MG63 (cell line): ENCODE measurements at places on chromosomes 16 and 17. TPM values are rescaled to one million over a fixed set of nuclear protein-coding genes. Genes with fewer than 3 reads are reported as not detected.

DNA sequence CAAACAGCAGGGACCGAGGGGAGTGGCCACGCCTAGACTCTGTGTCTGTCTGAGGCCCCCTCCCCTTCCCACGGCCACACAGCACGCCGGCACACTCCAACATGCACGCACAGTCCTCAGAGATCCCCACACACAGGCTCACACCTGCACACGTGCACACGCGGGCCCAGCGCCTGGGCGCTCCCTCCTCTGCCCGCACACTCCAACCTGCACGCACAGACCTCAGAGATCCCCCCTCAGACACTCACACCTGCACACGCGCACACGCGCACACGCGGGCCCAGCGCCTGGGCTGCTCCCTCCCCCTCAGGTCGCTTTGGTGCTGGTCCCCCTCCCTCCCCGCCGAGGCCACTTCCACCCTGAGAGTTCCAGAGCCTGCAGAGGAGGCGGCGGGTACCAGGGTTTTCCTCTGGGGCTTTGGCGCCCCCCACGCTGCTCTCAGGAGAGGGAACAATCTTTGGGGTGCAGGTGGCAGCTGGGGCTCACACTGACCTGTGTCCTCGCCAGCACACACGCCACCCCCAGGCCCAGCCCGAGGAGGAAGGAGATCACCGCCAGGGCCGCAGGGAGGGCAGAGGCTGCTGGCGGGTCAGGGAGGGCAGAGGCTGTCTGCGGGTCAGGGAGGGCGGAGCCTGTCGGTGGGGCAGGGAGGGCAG lies 1.6 kb downstream of the CD7 start:
- no peak for DNase-seq

DNA sequence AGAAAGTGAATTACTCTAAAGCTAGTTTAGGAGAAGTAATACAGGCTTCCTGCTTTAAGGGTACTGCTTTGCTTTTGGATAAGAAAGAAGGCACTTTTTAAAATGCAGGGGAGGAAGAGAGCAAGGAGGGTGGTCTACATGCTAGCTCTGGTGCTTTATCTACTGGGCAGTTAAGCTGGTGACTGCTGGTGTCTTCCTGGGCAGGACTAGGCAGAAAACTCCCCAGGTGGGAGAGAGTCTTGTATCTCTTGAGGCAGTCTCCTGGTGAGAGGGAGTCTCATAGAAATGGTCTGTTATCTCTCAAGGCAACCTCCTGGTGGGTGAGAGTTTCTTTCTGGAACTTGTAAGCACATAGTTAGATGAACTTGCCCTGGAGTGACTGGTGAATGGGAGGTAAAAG lies 953.9 kb upstream of the GOT2 start:
- DNase-seq, result no peak

GRCh38 chr17:8013731-8014557 lies 11.5 kb downstream of the GUCY2D start:
- DNase-seq, result no peak

GRCh38 chr17:79915850-79916430 lies 76.7 kb upstream of the CBX4 start:
- peak; percentile 66 for DNase-seq

DNA sequence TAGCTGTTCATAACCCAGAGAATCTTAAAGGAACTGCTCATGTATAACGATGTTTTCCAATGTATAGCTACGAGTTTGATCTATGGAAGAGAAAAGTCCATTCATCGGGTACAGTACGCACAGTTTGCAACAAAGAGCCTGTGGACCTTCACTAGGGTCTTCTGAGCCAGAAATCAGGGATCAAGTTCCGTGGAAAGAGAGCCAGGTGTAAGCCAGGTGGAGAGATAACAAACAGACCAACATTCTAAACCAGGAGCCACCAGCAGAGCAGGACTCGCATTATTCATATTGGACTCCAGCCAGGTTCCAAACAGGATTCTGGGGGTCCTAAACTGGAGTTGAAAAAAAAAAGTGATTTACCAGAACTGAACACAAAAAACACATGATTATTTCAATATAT lies 505.4 kb upstream of the C16orf82 start:
- no peak for DNase-seq

- no peak for DNase-seq
These were observed 248.5 kb upstream of the RPL38 start for GRCh38 chr17:73954951-73955350.

DNA sequence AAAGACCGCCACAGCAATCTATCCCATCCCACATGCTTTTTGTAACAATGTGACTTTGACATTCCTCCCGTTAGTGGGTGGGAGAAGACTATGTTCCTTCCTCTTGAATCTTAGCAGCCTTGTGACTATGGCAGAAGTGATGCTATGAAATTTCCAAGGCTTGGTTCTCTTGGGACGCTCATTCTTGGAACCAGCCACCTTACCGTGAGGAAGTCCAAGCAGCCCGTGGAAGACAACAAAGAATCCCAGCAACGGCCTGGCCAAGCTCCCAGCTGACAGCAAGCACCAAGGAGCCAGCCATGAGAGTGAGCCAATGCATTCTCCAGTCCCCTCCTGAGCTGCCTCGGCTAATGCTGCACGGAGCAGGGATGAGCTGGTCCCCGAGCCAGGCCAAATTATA lies 62.3 kb downstream of the VPS53 start:
- no peak for DNase-seq

GRCh38 chr17:58666858-58667267 lies 25.0 kb downstream of the TEX14 start:
- DNase-seq, result peak; percentile 73

- no peak for DNase-seq
These were observed 2.0 kb downstream of the NEUROD2 start for GRCh38 chr17:39605492-39606433.

GRCh38 chr16:78175287-78175686 lies 75.8 kb downstream of the WWOX start:
- peak; percentile 36 for DNase-seq

- no peak for DNase-seq
These were observed 1.5 kb upstream of the BAIAP3 start for GRCh38 chr16:1331712-1332617.

DNA sequence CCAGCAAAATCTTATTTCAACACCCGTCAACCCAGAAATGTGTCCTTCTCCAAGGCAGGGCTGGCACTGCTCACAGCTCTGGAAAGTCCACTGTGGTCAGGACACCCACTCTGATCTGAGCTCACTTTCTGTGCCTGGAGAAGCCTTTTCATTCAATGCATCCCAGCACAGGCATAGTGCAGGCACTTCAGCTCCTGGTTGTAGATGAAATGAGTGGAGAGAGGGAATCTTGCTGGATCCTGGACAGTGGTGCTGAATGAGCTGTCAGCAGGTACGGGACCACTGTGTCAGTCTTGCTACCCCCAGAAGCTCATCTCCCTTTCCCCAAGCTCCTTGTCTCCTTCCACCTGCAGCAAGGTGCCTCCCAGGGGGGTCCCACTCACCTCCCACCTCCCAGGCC lies 86.1 kb upstream of the SALL1 start:
- DNase-seq, result no peak

GRCh38 chr17:41003926-41004325 lies 4.2 kb upstream of the KRTAP3-2 start:
- DNase-seq, result no peak

DNA sequence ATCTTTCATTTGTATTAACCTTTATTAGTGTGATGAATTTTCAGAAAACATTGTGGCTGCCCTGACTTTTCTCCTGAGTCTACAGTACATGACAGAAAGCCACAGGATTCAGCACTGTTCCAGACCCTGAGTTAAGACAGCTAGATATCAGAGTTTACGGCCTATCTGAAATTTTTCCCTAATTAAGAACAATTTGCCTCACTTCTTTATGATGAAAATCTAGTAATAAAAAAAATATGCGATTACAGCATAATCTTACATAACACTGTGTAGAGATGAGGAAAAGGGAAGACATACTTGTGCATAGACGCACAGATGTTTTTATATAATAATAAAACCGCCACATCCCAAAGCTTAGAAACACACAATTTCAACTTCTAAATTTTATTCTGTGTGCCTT lies 7.3 kb downstream of the SPOP start:
- DNase-seq, result no peak

DNA sequence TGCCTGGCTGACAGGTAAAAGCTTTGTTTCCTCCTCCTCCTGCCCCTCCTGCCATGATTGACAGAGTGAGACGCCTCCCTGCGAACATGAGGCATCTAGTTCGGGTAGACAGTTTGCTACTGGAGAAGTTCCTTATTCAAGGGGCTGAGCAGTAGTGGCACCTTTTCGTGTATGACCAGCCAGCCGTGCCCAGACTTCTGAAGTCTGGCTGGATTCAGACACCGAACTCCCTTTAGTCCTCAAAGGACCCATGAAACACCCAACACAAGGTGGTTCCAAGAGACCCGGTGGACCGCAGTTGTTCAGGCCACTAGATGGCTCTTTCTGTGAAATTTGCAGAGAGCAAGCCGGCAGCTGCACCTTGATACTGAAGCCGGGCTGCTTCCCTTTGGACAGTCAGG lies 192.8 kb downstream of the XYLT1 start:
- no peak for DNase-seq

GRCh38 chr16:30131869-30132475 lies 9.0 kb upstream of the MAPK3 start:
- no peak for DNase-seq

- DNase-seq, result no peak
These were observed 22.2 kb upstream of the ATP2A3 start for GRCh38 chr17:3986270-3986938.

- DNase-seq, result no peak
These were observed 16.8 kb upstream of the ETV4 start for GRCh38 chr17:43562679-43563599.

GRCh38 chr16:74277974-74278373 lies 18.6 kb upstream of the PSMD7 start:
- DNase-seq, result no peak

DNA sequence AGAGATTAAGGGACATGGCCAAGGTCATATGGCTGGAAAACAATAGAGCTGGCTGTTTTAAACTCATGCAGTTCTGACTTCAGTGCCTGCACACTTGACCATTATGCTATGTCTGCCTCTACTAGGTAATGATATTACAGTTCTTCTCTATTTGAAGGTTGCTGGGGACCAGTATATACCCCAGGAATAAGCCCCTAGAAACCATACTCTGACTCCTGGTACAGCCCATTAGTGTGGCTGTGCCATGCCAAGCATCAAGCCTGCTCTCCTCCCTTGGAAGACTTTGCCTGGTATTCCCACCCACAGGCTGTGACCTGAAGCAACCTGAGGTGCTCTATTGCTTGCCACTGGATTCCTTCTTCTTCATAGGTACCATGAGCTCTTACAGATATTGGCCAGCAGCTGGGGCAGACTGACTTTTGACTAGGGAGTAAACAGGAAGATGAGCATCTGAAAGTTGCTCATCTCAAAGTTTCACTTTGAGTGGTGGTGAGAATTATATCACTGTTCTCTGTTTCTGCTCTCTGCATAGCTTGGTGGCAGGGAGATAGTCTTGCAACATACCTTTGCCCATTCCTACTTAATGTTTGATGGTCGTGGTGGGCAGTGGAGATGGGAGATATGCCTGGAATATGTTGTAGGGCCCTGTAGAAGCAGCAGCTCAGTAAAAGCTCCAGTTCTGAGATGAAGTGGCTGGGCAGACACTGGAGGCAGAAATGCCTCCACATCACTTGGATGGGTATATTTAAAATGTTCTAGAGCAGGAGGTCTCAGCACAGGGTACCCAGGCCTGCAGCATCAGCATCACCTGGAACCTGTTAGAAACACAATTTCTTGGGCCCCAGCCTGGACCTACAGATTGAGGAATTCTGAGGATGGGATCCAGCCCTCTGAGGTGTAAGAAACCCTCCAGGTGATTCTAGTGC lies 274.7 kb downstream of the HS3ST4 start:
- no peak for DNase-seq

- DNase-seq, result peak; percentile 30
These were observed 106.7 kb downstream of the TTC19 start for GRCh38 chr17:16106161-16106891.

DNA sequence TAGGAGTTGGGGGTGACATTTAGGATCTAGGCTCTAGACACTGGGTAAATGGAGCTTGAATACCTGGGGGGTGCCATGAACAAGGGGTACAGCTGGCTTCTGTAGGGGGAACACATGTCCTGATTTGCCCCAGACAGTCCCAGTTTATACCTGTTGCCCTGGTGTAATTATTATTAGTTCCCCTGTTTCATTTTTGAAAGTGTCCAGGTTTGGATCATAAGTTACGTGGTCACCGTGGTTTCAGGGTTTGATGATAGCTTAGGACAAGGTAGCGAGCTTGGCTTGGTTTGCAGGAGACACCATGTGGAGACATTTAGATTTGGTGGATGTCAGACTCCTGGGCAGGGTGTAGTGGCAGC lies 5.5 kb downstream of the MLLT6 start:
- no peak for DNase-seq

GRCh38 chr17:18004345-18004744 lies 31.7 kb downstream of the DRC3 start:
- peak; percentile 57 for DNase-seq

The IGF2BP1 gene
- 0.52 and 0.95 TPM in 2 replicates for total RNA-seq

The HOXB9 gene
- 7.3 and 21.0 TPM in 2 replicates for total RNA-seq

The RAP1GAP2 gene
- 4.1 and 4.4 TPM in 2 replicates for total RNA-seq

The KRT27 gene
- total RNA-seq, result not detected in 2 replicates

The TP53TG3C gene
- 1.1 TPM in 1 of 2 replicates, not detected in the other for total RNA-seq

The NRN1L gene
- not detected in 2 replicates for total RNA-seq

The FBXL20 gene
- total RNA-seq, result 12.3 and 31.8 TPM in 2 replicates

The HOXB7 gene
- 9.8 and 30.6 TPM in 2 replicates for total RNA-seq

The EXOC3L1 gene
- total RNA-seq, result not detected in 2 replicates

The KRT23 gene
- 0.07 TPM in 1 of 2 replicates, not detected in the other for total RNA-seq

The SMIM5 gene
- 0.69 TPM in 1 of 2 replicates, not detected in the other for total RNA-seq
